ENCODE measurements at places on chromosomes 3 and 15. TPM values are rescaled to one million over a fixed set of nuclear protein-coding genes. Genes with fewer than 3 reads are reported as not detected.

The STRIT1 gene
- not detected for total RNA-seq

The SMCO1 gene
- total RNA-seq = not detected

The HIGD2B gene
- total RNA-seq = not detected

The CCDC80 gene
- 4.4 TPM for total RNA-seq

The CD86 gene
- 0.94 TPM for total RNA-seq

The EFHB gene
- total RNA-seq = 0.63 TPM

The SEMA3F gene
- 11.3 TPM for total RNA-seq

The KNG1 gene
- not detected for total RNA-seq

The ST3GAL6 gene
- 25.7 TPM for total RNA-seq

The LRRC34 gene
- total RNA-seq = 11.6 TPM

The TNK2 gene
- 26.3 TPM for total RNA-seq

The ANO10 gene
- 46.3 TPM for total RNA-seq

The TMCO5A gene
- total RNA-seq = not detected

The ZNF662 gene
- total RNA-seq = 35.7 TPM

The EFCAB12 gene
- total RNA-seq = 0.94 TPM

The TIGIT gene
- total RNA-seq = not detected

The PDZRN3 gene
- total RNA-seq = 96.4 TPM

The ALDH1L1 gene
- total RNA-seq = 2.8 TPM

The FANCD2OS gene
- not detected for total RNA-seq

The VWA5B2 gene
- 0.63 TPM for total RNA-seq

The AGBL1 gene
- total RNA-seq = 2.5 TPM

The RTP3 gene
- total RNA-seq = not detected

The CSPG5 gene
- 102 TPM for total RNA-seq

The RETNLB gene
- total RNA-seq = not detected

The GADL1 gene
- 2.8 TPM for total RNA-seq

The STAG1 gene
- total RNA-seq = 107 TPM
